ENCODE measurements at places on chromosomes 11 and 22. TPM values are rescaled to one million over a fixed set of nuclear protein-coding genes. Genes with fewer than 3 reads are reported as not detected.

The TRIM21 gene
- not detected for polyA plus RNA-seq

The PHOX2A gene
- polyA plus RNA-seq: not detected

The SCN2B gene
- 1.1 TPM for polyA plus RNA-seq

The MAP6 gene
- polyA plus RNA-seq: 200 TPM

The CACNA1I gene
- polyA plus RNA-seq: 2.6 TPM

The MYBPC3 gene
- not detected for polyA plus RNA-seq

The HIRA gene
- 38.1 TPM for polyA plus RNA-seq

The IL10RA gene
- polyA plus RNA-seq: 0.76 TPM

The NF2 gene
- polyA plus RNA-seq: 18.7 TPM

The BTG4 gene
- polyA plus RNA-seq: not detected

The B4GALNT4 gene
- 478 TPM for polyA plus RNA-seq

The SMIM38 gene
- 1.9 TPM for polyA plus RNA-seq

The PTPRJ gene
- 8.6 TPM for polyA plus RNA-seq

The P2RX6 gene
- polyA plus RNA-seq: 0.17 TPM

The OR9G1 gene
- not detected for polyA plus RNA-seq

The RGL4 gene
- not detected for polyA plus RNA-seq

The CASP1 gene
- not detected for polyA plus RNA-seq

Measured in neural cell (in vitro differentiated cells).